ENCODE measurements at places on chromosomes 11 and 22.
A peak's percentile ranks its signal among the peaks of the same experiment; 100 is the strongest.

DNA sequence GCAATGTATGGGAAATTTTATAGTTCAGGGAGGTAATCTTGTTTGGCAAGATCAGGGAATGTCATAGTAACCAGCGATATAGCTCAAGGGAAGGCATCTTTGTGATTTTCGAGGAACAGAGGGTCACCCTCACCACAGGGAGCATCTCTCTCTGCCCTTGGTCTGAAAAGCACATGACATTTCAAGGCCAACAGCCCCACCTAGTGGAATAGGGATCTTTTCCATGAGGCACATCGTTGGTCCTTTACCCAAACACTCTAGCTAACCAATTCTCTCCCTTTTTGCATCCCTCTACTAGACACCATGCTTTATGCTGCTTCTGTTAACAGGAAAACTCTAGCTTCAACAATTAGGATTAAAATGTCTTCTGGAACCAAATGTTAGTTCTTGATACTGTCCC is 179.0 kb downstream of the GRM5 start:
- peak; percentile 56 for DNase-seq

GRCh38 chr11:68287419-68287818 is 15.6 kb upstream of the C11orf24 start:
- DNase-seq: no peak

- peak; percentile 15 for DNase-seq
Observed at GRCh38 chr22:23784215-23784732, 2.5 kb upstream of the SMARCB1 start.

GRCh38 chr11:11279956-11280689 is 72.9 kb downstream of the CSNK2A3 start:
- DNase-seq: no peak

GRCh38 chr11:13287036-13287435 is 9.4 kb downstream of the BMAL1 start:
- no peak for DNase-seq

- DNase-seq: peak; percentile 93
Observed at GRCh38 chr22:31943978-31944699, at the start of gene YWHAH. YWHAH (plus strand) TSS chr22:31944535; CDS start chr22:31944734, 199 bp downstream.

GRCh38 chr11:85827748-85828639 is 17.1 kb upstream of the SYTL2 start:
- peak; percentile 75 for DNase-seq

DNA sequence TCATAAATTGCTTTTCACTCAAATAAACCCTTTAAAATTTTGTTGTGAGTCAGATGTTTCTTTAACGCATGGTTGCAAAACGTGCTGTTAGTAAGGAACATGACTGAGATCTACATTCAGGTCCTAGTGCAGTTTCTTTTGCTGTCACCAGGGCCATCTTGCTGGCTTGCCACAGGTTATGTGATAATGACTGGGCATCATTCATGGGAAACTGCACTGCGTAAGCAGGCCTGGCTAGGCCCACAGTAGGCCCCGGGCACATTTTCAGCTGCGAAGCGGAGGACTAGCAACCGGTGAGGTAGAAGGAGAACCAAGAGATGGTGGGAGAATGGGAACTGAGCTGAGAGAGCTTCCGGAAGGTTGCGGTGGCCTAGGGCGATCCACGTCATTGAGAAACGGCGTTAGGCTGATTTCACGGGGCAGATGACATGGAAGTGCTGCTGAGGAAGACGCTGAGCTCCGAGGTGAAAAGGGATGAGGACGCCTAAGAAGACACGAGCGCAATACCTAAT is 3.2 kb upstream of the KLHDC7B start:
- peak; percentile 32 for DNase-seq

DNA sequence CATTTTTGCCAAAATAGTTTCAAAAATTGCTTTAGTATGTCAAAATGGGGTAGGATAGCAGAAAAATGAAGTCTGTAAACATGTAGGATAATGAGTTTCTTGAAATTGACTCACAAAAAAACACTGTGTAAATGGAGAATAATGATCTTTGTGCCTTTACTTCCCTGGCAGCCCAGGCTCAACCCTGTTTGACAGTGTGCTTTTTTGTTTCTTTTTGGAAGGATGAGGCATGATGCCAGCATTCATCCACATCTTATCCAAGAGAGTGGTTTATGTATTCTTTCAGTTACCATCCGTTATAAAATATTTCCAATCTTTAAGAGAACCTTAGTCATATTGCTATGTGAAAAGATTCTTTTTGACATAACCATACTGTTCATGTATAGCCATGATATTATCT is 70.6 kb downstream of the ARHGAP42 start:
- no peak for DNase-seq

- no peak for DNase-seq
Observed at GRCh38 chr11:77131560-77131959, 3.5 kb downstream of the MYO7A start.

DNA sequence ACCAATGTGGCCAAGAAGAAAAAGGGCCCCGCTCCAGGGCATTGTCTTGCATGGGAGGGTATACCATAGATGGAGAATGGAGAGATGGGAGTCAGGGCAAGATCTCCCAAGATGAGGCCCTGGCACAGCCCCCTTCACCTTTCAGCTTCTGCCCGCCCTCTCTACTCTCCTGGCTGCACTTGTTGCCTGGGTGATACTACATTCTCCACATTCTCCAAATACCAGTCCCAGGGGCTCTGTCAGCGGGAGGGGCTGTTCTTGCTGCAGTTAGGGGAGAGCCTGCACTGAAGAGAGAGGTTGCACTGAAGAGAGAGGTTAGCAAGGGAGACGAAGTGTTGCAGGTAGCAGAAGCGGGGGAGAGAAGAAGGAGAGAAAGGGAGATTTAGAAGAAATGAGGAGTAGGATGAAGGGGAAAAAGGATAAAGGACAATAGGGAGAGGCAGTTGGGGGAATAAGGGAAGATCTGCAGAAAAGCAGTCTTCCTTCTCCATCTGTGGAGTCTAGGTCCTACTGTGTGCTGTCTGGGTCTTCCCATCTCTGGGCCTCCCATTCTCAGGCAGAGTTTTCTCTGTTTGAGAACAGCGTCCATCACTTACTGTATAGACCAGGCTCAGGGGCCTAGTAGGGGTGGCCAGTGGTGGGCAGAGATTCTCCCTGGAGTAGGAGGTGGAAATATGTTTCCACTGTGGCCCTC is 8.0 kb downstream of the PHLDB1 start:
- no peak for DNase-seq

- DNase-seq: no peak
Observed at GRCh38 chr11:8459711-8460399, 134.2 kb downstream of the STK33 start.

GRCh38 chr22:17607891-17608521 is 20.5 kb downstream of the ATP6V1E1 start:
- no peak for DNase-seq

DNA sequence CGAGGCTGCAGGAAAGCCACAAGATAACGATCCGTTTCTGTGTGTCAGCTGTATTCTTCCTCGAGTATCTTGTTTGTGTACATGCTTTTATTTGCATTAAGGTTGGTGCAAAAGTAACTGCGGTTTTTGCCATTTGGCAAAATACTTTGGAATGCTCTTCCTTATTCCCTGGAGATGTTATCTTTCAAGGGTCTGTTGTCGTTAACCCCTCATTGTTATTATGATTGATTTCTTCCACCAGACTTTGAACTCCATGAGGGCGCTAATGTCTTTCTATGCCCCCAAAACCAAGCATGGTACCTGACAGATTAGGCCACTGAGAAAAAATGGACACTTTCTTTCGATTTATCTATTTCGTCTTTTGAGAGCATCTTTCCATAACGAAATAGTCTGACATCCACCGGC is 563 bp upstream of the PSMA1 start:
- DNase-seq: no peak

DNA sequence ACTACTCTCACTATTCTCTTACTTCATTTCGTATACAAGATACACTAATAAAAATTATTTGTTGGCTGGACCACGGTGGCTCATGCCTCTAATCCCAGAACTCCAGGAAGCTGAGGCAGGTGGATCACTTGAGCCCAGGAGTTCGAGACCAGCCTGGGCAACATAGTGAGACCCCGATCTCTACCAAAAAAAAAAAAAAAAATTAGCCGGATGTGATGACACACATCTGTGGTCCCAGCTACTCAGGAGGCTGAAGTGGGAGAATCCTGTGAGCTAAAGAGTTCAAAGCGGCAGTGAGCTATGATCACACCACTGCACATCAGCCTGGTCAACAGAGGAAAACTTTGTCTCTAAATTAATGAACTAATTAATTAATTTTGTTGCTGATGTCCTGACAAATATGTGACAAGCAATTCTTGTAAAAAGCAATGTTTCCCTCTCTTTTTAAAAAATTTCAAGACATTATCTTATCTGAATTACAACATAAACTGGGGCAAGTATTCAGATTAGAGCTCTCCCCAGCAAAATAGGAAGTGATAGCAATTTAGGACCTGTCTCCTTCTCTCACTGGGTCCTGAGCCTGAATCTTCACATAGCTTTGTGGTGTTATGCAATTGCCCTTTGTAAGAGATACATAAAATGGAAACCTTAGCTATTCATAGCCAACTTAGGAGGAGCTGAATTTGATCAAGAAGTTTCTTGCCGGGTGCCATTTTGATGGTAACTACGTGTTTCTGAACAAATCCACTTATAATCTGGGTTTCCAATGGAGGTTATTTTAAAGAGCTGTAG is 17.6 kb upstream of the TMA7B start:
- DNase-seq: peak; percentile 42

DNA sequence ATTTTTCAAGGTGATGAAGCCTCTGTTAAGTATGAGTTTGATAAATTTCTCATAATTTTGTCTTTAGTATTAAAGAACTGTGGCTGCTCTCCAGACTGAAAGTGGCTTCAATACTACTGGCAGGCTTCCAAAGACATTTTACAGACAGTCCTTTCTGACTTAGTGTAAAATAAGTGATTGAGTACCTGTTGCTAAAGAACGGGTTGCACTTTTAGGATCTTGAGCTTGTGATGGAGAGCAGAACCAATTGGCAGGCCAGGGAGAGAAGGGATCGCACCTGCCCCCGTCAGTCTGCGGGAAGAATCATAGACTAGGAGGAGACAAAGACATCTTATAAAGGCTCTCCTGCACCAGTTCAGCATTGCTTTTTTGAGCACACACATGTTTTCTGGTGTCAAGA is 4.4 kb downstream of the NCAM1 start:
- no peak for DNase-seq

GRCh38 chr11:73306069-73306841 is 1.8 kb upstream of the ARHGEF17 start:
- no peak for DNase-seq

Measured in CD4-positive, alpha-beta T cell treated with Interleukin-17A for 1 hour (primary cell).